Activated CD8-positive, alpha-beta memory T cell treated with anti-CD3 and anti-CD28 coated beads, Interleukin-2, amount 50 U/mL, for 4 hours (primary cell): ENCODE measurements at places on chromosomes 13 and 19.

GRCh38 chr13:57302604-57303003 is 135.6 kb downstream of the PRR20E start:
- no peak for DNase-seq

GRCh38 chr13:74037762-74038161 is 96.4 kb downstream of the KLF12 start:
- no peak for DNase-seq

- no peak for DNase-seq
These were observed 59.2 kb upstream of the MEDAG start for GRCh38 chr13:30846866-30847265.

- no peak for DNase-seq
These were observed 9.2 kb downstream of the SHD start for GRCh38 chr19:4288091-4288777.

- DNase-seq = no peak
These were observed 167.9 kb downstream of the MYO16 start for GRCh38 chr13:108797354-108797753.
